ENCODE measurements at places on chromosomes 4 and X.

DNA sequence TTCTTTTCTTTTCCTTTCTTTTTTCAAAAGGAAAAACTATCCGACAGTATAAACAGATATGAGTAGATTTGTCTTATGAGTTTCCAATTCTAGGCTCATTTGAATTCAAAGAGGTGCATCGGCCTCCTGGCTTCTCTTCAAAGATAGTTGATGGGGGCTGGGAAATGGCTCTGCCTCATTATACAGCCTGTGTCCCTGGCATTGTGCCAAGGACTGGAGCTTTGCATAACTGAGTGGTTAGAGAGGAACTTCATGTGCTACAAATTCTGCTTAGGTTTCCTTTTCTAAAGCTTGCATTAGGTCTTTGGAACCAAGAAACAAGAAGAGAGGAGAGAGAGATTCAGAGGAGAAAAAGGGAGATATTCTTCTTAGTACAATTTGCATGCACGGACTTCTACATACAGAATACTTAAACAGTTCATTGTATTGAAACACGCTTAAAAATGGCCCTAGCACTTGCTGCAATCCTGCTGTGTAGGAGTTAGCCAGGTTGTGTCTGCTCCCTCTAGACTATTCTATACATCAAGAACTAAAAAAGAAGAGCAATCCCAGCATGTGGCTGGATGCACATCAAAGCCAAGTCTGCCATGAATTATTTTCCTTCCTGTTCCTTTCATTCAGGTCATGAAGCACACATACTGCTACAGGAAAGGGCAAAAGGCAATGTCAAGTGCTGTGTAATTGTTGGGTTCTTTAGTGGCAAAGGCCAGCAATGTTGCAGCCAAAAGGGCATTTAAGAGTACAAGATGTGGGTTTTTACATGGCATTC is 70.9 kb downstream of the INTS12 start:
- DNase-seq, result peak; percentile 59

DNA sequence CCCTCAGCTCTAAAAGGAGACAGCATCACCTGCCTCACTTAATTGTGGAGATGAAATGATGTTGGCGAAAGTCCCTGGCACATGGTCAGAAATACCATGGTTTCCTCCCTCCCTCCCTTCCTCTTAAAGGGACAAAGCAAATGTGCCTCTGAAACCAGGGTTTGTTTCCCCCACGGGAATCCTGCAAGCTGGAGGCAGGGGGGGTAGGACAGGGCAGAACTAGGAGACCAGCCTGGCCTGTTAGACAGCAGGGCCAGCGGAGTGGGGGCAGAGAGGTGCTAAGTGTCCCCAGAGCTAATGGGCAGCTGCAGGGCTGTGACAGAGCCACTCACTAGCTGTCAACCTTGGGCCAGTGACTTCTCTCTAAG is 5.7 kb downstream of the RTL5 start:
- DNase-seq, result peak; percentile 32

- DNase-seq, result no peak
These were observed 129.0 kb upstream of the KCNIP4 start for GRCh38 chr4:22077571-22077970.

DNA sequence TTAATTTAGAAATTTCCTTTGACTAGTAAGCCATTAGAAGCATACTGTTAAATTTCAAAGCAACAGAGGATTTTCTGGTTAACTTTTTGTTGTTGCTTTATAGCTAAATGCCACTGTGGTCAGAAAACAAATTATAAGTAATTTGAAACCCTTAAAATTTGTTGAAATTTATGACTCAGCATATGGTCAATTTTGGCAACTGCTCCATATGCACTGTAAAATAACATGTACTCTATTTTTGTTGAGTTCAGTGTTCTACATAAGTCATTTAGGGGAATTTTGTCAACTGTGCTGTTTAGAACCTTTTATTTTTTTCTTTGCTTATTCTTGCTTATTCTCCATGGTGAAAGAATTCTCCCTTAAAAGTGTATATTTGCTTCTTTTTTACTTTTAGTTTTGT is 28.6 kb downstream of the SCLT1 start:
- DNase-seq, result no peak

- no peak for DNase-seq
These were observed 18.1 kb upstream of the ZXDB start for GRCh38 chrX:57573754-57574153.

- no peak for DNase-seq
These were observed 68.8 kb downstream of the RTL5 start for GRCh38 chrX:72062916-72063315.

DNA sequence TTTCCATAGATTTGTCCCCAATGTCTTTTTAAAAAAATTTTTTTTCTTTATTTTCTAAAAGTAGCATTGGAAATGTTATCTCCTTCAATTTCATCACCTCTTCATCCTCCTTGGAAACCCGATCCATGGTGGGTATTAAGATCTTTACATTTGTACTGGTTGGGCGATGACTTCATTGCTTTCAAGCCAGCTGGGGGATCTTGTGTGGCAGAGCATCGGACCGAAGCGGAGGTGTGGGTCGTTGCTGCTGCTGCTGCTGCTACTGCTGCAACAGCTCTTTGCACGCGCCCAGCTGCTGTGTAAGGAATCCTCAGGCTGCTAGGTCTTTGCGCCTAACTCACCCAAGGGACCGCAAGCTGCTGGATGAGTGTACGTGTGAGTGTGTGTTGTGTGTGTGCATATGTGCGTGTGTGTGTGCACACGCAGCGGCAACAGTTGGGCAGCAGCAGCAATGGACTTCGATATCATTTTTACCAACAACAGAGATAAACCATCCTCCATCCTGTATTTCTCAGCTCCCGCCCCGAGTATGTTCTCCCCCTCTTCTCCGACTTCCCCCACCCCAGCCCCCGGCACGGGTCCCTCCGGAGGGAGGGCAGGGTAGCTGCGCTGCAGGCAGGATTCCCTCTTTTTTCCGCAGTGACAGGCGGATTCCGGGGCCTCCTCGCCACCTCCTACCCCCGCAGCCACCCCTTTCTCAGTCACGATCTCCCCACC is 768 bp upstream of the CDKL5 start:
- DNase-seq, result no peak

- no peak for DNase-seq
These were observed 238.2 kb upstream of the MAB21L2 start for GRCh38 chr4:150343796-150344195.

DNA sequence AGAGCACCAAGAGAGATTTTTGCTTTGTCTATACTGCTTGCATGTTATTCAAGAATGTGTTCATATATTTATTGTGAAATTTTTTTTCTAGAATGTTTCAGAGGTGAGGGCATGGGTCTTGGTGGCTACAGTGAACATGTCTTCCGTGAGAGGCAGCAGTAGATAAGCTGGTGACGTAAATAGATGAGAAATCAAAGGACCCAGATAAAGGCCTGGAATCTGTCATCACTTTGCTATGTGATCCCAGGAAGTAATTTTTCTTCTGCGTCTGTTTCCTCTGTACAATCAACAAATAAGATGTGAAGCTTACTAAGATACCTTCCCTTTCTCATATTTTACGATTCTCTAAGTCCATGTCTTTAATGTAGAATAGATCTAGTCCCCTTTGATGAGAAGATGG is 129.1 kb downstream of the COL4A6 start:
- DNase-seq, result no peak

DNA sequence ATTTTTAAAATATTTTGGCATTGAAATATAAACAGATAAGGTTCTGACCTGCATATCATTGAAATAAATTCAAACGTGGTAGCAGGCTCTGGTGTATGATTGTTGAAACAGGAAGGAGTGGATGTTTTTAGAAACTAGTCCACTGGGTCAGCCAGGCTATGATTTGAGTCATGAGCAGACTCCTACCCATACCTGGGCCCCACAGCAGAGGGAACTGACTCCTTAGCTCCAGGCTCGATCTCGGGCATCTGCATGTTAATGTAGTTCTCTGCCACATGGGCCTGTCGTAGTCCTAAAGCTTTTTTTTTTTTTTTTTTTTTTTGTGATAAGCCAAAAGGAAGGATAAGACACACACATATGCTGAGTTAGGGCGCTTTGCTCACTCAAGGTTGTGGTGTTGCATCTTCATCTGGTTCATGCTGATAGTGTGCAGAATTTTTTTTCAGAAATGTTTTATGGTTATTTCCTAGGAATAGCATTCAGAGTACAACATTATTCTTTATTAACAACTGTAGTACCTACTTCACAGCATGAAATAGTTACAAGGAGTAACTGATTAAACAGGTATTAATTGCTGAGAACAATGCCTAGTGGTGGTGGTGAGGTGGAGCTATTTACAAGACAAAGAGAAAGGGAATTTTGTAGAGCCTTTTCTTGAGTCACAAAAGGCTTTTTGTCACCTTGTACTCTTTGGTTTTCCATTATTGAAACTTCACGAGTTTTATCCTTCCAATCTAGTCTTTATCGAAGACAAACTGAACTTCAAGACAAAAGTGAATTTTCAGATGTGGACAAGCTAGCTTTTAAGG is 27.3 kb downstream of the OFD1 start:
- no peak for DNase-seq

DNA sequence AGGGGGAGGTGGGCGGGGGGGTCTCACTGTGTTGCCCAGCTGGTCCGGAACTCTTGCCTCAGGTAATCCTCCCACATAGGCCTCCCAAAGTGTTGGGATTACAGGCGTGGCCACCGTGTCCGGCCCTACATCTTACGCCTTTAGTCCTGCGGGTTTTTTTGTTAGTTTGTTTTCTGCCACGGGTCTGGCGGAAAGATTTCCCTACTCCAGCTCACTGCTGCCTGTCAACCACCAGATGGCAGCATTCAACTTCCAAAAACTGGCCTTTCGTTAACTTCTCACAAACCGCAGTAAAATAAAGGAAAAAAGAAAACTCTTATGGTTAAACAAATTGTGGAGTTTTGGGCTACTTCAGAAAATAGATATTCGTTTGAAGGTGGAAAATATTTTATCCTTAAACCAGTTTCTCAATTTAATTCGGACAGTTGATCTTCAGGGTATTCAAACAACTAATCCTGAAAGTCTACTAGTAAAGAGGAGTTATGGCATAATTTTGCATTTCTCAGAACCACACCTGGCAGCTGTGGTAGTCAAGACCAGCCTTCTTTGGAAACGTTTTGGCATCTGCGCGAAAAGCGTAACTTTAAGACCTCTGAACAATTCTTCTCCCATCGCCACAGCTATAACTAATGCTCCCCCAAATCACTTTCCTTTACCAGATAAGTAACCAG is 41.1 kb downstream of the LUZP4 start:
- DNase-seq, result peak; percentile 19

- no peak for DNase-seq
These were observed 36.3 kb downstream of the C4orf51 start for GRCh38 chr4:145716200-145716599.

DNA sequence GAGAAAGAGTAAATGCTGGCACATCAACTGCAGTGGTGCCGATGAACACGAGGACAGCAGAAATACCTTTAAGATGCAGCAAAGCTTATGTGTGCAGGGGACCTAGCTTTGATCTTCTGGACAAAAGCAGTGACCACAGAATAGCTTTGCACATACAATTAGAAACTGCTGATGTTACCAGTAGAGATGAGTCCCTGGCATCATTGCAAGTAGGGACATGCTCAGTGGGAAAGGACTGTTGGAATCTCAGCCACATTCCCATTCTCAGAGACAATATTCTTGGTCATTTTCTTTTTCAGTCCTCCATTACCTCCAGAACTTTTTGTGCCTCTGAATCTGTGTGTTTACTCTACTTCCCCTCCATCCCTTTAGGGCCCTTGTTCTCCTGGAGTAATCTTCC is 16.9 kb upstream of the PDLIM3 start:
- no peak for DNase-seq

DNA sequence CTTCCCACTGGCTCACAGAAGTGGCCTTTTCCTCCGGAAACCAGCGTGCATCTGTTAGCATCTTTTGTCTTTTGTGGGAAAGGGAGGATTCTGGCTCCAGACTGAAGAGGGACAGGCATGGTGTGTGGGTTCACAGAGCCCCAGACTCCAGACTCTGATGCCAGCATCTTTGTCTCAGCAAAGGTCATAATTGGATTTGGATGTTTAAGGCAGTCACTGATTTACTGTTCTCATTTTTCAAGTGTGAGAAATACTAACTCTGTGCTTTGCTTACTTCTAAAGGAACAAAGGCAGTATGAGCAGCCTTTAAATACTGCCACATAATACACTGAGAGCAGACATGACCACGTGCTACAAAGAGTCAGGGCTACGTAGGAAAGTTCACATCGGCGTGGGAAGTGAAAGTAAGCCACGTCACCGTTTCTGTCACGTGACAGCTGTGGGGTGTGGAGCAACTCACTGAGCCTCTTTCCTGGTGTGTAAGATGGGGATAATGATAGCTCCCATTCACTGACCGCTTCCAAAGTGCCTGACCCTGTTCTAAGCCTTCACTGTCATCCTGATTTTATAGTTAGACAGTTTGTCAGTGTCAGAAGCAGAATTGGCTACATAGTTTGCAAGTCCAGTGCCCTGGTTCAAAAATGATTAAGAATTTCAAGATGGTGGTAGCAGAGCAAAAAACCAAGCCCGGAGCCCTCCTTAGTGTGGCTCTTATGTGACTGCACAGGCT is 24.8 kb upstream of the TMSB4X start:
- DNase-seq, result no peak

GRCh38 chr4:74237425-74237966 is 70.8 kb upstream of the EPGN start:
- no peak for DNase-seq

DNA sequence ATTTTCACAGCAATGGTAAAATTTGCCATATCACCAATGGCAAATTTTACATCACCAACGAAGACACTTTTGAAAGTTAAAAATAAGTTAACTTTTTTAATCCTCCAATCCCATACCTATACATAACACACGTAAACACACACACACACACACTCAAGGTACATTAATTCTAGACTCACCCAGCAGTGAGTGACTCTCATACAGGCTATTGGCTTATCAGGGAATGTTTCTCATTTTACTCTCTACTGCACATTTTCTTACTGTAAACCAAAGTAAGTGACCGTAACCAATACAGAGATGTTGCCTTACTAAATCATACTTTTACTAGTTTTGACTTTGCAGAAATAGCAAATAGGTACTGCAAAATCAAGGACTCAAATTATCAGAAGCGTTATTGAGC is 2.3 kb downstream of the VEGFC start:
- no peak for DNase-seq

GRCh38 chr4:8647626-8648025 is 55.1 kb downstream of the CPZ start:
- DNase-seq, result no peak

- no peak for DNase-seq
These were observed 932 bp upstream of the SHISA3 start for GRCh38 chr4:42396361-42396751.

GRCh38 chrX:49230500-49231232 is 2.5 kb downstream of the CACNA1F start:
- peak; percentile 7 for DNase-seq
